NCI-H1092 (cell line): ENCODE measurements at places on chromosomes 3 and 15.

- no peak for DNase-seq
These were observed 31.1 kb downstream of the ACAN start for GRCh38 chr15:88834211-88834812.

- no peak for DNase-seq
These were observed 8.8 kb upstream of the RARB start for GRCh38 chr3:25419251-25419650.

DNA sequence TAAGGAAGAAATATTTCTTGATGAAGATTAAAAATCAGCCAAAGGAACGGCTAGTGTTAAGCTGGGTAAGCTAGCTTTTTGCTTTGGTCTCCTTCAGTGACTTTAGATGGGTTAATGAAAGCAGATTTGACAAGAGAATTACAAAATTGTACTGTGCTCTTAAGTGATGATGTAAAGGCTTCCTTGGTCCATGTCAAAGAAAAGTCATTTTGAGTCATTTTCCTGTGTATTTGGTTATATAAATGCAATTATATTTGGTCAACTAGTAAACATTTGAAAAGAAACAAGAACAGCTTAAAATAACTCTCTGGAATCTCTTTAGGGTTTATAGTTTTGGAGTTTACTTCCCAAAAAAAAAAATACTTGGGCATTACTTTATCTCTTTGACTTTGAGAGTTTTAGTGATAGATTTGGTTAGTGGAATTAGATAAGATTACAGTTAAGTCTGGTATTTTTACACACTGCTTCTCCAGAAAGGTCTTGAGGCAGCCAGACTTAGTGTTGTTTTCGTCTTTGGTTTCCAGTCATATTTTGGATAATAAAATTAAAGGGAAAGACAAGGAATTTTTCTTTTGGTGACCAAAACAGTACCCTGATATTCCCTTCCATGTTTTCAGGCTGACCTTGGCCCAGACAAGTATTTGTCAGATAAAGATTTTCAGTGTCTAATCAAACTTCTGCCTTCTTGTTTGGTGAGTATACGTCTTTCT lies 42.3 kb downstream of the PDHB start:
- no peak for DNase-seq

DNA sequence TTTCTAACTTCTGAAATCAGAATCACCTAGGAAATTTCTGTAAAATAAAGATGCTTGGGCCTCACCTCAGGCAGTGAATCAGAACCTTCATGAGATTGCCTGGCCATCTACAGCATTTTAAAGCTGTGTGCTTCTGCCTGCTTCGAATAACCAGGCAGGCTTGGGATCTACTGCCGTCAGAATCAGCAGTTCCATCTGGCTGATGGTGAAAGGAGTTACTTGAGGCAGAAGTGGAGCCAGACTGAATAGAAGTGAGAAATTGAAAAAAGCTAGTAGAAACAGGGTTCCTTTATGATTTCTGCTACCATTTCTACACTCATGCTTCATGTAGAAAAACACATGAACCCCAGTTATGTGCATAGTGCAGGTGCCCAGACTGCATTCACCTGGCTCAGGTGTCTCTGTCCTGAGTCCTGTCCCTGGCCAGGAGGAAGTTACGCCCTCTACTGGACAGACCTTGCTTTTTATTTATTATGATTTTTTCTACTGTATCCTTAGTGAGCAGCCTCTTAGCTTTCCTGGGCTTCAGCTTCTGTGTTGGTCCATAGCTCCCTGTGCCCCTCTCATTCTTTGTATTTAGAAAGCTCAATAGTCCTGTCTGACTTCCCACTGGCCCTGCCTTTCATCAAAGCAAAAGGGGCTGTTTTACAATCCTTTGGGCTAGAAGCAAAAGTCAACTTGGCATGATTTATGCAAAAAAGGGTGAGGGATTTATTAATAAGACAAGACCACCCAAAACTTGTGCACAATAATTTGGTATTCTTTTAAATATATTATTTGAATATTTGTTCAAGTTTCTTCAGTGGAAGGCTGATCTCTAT lies 200.8 kb upstream of the GOLGA6L4 start:
- DNase-seq, result no peak

DNA sequence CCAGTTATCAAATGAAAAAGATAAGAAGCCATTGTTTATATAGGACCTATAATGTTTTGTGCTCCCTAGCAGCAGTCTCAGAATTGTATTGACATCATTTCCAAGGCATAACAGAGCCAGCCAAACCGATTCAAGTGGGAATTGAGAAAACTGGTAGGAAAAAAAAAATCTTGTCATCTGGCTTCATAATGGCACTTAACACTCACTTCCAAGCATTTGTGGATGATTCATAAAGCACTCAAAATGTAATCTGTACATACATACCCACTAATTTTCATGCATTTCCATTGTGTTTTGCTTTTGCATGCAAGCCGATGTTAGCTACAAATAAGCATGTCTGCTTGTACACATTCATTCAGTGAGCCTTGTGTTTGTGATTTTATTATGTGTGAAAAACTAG lies 18.6 kb upstream of the TRPC1 start:
- no peak for DNase-seq

DNA sequence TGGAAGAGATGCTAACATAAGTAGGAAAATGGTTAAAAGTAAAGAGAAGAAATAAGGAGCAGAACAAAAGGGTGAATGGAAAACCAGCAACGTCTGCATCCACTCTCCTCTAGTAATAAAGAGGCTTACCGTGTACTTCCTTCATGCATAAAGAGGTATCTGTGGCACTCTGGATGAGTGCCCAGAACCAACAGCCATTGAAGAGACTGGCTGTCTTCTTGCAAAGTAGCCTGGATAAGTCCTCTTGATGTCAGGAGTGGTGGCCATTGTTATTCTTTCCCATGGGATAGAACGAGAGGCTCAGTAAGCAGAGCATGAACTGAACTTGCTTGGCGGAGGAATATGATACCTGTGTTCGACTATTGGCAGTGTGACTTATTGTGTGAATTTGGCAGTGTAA lies 186.2 kb upstream of the RASGRP1 start:
- no peak for DNase-seq

- peak; percentile 22 for DNase-seq
These were observed 267.3 kb downstream of the RORA start for GRCh38 chr15:60961541-60962485.

DNA sequence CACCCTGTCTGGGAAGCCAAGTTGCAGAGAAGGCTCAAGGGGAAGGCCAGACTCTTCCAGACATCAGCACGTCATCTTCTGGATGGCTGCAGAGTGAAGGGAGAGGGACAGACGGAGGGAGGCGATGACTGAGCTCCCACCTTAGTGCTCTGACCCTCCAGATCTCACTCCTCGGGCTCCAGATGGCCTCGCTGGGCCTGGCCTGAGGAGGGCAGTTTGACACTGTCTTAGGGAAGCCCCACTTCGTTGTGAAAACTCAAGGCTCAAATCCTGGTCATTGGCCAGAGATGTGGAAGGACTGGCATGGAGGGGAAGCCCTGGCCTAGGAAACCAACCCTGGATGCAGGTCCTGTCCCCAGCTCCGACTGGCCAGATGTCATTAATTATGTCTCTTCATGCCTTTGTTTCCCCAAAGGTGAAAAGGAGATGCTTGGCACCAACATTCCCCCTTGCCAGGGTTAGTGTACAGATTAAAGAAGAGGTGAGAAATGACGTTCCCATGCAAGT lies 70.4 kb downstream of the ADCY5 start:
- no peak for DNase-seq

- DNase-seq, result peak; percentile 32
These were observed 6.3 kb upstream of the CDC25A start for GRCh38 chr3:48194446-48195071.

DNA sequence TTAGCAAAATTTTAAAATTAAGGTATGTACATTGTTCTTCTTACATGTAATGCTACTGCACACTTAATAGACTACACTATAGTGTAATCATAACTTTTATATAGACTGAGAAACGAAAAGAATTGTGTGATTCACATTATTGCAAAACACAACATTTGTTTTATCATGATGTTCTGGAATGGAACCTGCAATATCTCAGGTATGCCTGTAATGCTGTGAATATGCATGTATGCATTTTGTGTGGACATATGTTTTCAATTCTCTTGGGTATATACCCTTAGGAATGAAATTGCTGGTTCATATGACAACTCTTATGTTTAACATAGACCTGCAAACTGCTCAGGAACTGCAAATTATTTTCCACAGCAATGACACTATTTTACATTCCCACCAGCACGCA lies 38.6 kb upstream of the TJP1 start:
- no peak for DNase-seq

GRCh38 chr3:170429050-170429449 lies 10.4 kb downstream of the CLDN11 start:
- DNase-seq, result no peak

GRCh38 chr15:26438718-26439117 lies 334.1 kb downstream of the GABRB3 start:
- peak; percentile 1 for DNase-seq

DNA sequence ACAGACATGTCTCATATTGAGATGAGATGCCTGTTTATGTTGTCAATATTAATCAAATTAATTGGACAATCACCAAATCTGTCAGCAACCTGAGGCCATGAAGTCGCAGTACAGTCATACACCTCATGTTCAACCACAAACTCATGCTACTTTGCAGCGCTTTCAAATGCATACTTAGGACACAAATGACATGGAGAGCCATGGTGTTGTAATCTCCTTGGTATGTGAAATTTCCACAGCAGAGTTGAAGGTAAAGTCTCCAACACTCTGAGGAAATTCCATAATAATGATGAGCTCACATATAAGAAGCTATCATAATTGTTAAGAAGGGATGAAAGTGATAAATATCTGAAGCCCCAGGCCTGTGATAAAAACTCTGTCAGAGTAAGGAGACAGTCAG lies 873.9 kb downstream of the MCTP2 start:
- no peak for DNase-seq

GRCh38 chr3:195238081-195238571 lies 32.8 kb downstream of the XXYLT1 start:
- DNase-seq, result no peak
